ENCODE measurements at places on chromosomes 2 and 18.
A peak's percentile ranks its signal among the peaks of the same experiment; 100 is the strongest.

DNA sequence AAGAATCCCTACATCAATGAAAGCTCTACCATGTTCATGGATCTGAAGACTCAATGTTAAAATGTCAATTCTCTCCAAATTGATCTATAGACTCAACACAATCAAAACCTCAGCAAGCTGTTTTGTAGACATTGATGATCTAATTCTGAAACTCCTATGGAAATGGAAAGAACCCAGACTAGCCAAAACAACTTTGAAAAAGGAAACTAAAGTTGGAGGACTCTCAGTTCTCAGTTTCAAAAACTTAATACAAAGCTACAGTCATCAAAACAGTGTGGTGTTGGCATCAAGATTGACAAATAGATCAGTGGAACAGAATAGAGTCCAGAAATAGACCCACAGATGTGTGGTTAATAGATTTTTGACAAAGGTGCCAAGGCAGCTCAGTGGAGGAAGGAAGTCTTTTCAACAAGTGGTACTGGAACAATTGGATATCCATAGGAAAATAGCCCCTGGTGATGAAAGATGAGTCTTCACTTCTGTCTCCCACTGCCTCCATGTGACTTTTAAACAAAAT lies 30.4 kb downstream of the LBH start:
- no peak for DNase-seq

DNA sequence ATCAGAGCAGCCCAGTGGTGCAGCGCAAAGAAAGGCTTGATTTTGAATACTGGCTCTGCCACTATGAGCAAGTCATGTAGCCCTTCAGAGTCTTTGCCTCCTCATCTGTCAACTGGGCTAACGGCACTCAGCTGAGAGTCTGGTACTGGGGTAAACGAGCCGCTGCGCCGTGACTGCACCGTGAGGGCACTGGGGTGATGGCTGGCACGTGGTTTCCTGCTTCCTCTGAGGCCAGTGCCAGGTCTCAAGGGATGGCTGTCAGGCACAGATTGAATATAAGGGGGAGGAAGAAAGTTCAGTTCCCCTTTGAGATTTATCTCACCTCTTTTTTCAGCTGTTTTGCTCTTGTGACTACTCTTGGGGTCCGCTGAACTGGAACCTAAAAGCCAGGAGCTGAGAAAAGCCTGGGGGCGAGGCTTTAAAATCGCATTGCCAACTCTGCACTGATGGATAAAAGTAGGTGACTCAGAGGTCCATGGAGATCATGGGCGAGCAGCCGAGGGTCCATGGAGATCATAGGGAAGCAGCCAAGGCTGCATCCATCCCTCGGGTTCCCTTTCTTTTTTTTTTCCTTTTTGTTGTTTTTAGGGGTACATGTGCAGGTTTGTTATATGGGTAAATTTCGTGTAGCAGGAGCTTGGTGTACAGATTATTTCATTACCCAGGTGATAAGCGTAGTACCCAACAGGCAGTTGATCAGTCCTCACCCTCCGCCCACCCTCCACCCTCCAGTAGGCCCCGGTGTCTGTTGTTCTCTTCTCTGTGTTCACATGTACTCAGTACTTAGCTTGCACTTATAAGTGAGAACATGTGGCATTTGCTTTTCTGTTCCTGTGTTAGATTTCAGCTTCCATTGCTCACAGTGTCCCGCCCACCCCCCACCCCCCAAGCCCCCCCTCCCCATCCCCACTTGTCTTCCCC lies 114.3 kb downstream of the SPP2 start:
- DNase-seq, result peak; percentile 81

DNA sequence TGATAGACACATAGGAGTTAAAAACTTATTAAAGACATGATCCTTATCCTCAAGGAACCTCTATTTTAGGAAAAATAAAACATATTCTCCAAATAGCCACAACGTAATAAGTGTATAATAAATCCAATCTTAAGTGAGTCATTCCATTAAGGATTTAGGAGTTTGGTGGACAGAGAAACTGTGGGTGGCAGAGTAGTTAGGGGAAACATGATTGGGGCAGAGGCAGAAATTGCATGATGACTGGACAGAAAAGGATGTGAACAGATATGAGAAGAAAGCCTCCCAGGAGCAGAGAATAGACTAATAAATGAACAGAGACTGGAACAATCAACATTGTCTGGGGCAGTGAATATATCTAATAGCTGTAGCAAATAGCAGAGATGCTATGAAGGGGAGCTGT lies 48.1 kb upstream of the SIGLEC15 start:
- no peak for DNase-seq

DNA sequence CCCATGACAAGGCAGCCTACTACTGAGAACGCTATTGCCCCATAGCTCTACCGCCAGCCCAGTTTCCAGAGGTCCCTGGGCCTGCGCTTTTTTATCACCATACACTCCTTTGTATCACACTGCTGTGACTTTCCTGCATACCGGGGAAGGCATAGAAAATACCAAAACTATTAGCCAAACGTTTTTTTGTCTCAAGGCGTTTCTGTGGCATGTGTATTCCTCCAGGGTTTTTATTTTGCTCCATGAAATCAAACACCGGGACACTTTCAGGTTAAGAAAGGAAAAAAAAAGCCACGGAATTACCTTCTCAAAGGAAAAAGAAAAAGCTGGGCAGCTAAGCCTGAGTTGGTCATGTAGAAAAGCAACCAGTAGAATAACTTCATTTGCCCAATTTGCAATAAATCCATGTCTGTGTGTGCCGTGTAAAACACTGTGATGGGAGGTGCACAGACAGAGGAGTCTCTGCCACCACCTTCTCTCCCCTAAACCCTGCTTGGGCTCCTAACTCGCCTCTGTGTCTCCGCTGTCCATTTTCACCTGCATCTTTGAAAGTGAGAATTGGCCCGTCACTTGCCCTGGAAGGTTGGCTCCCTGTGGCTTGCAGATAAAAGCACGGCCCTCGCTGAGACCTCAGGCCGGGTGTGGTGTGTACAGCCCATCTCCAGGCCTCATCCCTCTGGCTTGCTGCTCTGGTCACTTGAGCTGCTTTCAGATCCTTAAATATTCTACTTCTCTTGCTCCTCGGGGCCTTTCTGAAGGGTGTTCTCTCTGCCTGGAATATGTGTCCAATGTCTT lies 1.7 kb downstream of the AMER3 start:
- no peak for DNase-seq

DNA sequence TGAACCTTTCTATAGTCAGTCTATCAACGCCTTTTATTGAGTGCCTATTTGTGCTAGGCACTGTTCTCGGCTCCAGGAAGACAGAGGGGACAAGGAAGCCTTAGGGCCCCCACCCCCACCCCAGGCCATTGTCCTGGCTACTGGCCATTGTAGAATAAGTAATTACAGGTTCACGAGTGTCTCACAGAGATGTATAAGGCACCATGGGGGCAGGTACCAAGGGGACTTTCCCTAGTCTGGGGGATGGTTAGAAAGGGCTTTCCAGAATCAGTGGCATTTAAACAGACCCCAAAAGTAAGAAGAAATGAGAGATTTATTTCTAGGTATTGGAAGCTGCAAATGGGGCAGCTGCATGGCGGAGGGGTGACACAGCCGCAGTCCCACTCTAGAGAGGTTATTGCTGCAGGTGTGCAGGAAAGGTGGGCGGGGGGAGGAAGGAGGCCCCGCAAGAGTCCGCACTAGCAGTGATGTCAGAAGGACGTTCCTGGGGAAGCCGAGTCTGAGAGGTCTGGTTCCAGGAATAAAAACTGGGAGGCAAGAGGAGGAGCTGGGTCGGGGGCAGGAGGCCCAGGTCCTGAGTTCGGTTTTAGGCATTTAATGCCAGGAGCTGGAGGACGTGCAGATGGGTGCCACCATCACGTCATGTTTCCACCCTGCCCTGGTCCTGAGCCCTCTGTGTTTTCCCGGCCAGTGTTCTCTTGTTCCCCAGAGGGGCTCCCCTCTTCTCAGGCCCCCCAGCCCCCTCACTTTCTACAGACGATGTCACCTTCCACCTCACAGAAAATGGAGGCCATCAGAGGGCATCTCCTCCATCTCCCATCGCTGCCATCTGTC lies 30.5 kb downstream of the FOSL2 start:
- DNase-seq, result no peak

DNA sequence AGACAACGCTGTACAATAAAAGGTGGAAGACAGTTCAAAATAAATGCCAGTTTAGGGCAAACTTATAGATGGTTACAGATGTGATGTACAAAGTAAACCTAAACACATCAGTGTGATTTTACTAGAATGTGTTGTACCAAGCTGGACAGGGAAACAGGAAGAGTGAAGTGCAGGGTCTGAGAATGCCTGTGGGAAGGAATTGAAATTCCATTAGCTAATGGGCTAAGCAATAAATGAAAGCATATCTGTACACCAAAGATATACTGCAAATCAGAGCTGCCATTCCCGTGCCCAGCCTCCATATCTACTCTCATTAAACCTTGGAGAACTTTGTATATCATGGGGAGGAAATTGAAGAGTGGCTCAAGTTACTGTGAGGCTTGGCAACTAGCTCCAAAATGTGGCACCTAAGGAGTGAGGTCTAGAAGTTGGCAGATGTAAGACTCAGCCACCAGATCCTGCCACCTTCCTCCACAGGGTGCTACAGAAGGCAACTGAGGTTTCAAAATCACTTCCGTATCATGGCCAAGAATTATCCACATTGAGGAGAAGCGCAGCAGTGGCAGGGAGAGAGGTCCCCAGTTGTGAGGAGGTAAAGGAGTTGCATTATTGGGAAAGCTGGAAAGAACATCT lies 277.8 kb downstream of the TCF4 start:
- DNase-seq, result no peak

GRCh38 chr2:155908567-155908966 lies 424.0 kb downstream of the NR4A2 start:
- DNase-seq, result no peak

DNA sequence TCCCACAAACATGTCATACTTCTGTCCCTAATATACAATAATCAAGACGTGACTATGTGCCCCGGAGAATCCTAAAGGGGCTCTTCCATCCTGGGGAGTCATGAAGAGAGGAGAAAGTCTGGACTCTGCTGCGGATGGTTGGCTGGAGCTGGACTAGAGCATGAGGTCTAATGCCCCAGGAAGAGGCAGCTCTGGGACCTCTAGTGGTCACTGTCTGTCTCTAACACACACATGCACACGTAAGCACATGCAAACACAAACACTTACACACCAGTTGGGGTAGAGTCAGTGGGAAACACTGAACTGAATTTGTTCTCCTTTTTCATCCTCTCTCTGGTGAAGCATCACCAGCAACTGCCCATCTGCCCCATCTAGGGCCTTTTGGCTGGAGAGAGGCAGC lies 271.6 kb downstream of the TDRD15 start:
- DNase-seq, result no peak

GRCh38 chr2:26843041-26843440 lies 4.9 kb upstream of the DPYSL5 start:
- no peak for DNase-seq

DNA sequence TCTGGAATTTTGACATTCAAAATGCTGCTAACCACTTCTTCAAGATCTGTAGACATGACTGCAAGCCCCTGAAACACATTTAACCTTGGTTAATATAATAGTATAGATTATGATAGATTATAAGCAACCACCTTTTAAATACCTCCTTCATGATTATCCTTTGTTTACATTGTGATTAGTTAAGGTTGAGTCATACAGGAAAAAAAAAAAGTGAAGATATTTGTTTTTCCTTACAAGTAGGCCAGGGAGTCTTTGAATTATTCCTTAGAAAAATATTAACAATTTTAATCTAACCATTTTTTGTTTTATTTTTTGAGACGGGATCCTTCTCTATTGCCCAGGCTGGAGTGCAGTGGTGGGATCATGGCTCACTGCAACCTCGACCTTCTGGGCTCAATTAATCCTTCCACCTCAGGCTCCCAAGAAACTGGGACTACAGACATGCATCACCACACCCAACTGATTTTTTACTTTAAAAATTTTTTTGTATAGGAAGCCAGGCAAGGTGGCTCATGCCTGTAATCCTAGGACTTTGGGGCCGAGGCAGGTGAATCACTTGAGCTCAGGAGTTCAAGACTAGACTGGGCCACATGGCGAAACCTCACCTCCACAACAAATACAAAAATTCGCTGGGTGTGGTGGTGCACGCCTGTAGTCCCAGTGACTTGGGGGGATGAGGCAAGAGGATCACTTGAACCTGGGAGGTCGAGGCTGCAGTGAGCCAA lies 99.4 kb downstream of the SLC39A10 start:
- no peak for DNase-seq

DNA sequence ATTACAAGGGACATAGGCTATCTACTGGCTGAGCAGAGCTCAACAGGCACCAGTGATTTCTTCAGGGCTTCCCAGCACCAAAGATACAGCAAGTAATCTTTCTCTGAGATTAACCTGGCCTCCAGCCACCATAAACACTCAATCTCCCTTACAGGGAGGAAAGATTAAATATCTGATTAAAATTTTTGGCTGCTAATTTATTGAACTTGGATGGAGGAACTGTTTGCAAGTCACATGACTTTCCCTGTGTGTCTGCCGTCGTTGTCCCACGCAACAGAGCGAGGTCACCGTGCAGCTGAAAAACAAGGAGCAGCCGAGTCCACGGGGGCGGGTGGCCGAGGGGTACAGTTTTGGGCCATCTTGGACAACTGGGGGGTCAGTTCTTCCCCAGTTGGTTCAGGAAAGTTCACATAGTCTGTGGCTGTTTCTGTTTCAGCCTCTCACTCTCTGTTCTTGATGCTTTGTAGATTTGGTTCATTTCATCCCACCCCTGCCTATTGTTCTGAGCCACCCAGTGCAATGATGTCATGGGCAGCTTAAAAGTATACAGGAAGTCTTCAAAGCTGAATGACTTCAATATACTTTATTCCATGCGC lies 186.8 kb upstream of the CTAGE1 start:
- no peak for DNase-seq

- no peak for DNase-seq
Observed at GRCh38 chr2:113875135-113875534, 14.8 kb upstream of the ACTR3 start.

GRCh38 chr2:208013285-208014178 lies 11.8 kb downstream of the PLEKHM3 start:
- DNase-seq, result no peak

DNA sequence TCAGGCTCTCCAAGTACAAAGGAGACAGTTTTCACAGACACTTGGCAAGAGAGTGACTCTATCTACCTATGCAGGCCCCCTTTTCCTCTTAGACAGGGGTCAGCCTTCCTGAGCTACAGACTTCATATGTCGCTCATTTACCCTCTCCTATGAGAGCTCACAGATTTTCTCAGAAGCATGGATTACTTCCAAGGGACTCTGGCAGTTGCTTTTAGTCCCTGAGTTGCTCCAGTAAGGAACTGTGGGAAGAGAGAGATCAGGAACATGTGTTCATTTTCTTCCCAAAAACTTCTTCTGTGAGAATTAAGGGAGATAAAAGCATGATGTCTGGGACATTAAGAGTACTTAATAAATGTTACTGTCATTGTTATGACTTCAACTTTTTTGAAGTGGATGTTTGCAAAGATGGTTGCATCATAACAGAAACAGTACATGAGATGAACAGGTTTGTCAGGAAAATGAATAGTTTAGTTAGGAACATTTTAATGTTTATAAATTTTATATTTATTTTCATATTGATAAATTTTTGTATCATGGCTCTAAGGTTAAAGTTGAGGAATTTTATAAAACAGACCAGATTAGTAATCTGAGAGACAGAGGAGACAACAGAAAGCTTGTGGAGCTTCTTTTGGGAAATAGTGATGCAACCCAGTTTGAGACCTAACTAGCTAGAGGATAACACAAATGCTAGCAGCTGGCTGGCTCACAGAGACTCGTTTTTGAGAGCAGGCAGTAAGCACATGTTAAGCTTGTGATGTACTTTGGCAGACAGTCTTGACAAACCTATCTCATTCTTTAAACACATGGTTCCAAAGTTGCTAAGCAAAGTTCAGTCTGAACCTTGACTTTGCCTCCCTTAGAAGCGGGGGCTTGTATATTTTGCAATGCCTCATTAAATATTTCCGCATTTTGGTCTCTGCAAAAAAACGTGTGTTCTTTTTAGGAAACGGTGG lies 21.7 kb upstream of the UGP2 start:
- no peak for DNase-seq

Data from CD8-positive, alpha-beta T cell (primary cell).